ENCODE measurements at places on chromosomes 4 and X.

- DNase-seq: no peak
Measured at GRCh38 chr4:182923796-182924340, 6.7 kb upstream of the DCTD start.

DNA sequence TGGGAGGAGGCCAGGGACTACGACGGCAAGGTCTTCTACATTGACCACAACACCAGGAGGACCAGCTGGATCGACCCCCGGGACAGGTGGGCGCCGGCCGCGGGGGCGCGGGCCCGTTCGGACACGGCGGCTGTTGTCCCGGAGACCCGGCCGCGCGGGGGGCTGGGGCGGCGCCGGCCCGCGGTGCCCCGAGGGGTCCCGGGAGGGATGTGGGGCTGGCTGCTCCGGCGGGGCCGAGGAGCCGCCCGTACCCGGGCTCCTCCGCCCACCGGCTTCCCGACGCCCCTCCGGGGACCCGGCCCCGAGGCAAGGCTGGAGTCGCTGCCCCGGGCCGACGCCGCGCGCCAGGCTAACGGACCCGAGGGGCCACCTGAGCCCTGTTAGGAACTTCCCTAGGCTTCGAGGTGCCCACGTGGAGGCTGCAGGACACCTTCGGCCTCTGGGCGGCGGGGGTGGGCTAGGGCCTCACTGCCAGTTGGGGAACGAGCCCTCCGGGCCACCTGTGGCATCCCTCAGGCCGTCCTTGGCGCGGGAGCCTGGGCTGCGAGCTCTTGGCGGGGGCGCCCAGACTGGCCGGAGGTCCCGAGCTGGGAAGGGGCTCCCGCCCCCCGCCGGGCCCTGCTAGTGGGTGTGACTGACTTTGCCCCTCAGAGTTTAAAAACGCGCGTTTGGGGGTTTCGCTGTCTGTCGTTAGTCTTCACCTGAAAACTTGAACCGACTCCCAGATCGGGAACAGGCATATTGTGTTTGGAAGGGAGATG, 660 bp downstream of the WWC2 start:
- no peak for DNase-seq

- no peak for DNase-seq
Measured at GRCh38 chr4:120085705-120086104, 19.1 kb upstream of the MAD2L1 start.

GRCh38 chrX:80312448-80312847, 107.8 kb upstream of the TENT5D start:
- no peak for DNase-seq

DNA sequence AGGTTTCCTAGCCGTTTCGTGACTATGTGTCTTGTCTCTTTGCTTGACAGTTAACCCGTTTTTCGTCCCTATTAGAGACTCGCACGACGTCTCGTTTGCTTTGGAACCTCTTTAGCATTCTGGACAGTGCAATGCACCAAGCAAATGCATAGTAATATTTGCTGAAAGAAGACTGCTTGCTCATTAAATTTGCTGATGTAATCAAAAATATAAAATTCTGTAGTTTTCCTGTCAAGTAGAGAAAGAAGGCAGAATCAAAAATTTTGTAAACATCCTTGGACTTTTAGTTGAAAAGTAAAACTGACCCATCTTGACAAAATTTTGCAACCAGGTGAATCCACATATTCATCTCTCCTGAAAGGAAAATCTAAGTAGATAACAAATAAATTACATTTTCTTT, 106.9 kb upstream of the RAPGEF2 start:
- DNase-seq: no peak

DNA sequence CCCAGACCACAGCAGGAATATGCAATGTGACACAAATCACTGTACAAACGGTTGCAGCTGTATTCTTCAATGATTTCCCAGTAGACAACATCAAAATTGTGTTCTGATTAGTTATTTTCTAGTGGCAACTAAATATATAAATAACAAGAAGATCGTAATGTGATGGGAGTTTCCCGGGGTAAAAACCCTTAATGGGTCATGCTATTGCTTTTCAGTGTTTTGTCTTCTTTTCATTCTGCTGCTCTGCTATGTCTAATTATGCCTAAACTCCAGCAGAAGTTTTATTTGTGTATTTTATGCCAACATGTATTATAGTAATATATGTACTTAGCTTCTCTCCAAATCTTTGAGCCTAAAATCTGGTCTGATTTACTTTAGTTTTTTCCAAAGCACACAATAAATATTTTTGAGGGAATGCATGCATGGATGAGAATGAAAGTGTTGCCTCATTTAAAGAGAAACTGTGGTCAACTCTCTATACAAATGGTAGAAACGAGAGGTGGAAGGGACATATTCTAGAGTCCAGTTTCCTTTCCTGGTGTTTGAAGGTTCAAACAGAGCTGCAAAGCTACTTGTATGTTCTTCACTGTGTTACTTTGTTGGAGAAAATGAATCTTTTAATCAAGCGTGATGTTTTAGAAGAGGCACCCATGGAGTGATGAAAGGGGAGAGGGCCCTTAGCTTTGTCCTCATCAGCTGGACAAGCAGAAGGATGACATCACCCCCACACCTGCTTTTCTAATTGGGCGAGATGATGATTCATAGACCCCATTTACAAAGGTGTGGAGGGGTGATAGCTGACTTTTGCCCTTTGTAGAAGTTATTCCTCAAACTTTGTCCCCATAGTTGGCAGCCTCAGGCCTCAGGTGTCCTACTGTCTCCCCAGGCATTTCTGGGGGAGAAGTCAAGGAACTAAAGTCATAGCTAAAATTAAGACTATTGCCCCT, 129.7 kb downstream of the FRAS1 start:
- no peak for DNase-seq

DNA sequence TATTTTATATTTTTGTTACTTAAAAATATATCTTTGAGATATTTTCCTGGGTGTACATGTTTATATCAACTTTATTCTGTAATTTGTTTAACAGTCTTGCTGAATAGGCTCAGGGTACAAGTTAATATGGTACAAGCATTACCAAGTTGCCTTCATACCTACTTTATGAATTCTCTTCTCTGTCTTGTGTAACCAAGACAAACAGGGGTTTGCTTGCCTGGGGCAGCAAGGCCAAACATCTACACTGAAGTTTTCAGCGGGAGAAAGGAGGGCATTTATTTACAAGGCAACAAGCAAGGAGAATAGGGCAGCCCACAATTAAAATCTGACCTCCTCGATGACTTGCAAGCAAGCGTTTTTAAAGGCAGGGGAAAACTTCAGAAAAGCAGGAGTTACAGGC, 24.2 kb downstream of the PPP4R3C start:
- DNase-seq: no peak

- no peak for DNase-seq
Measured at GRCh38 chr4:70533211-70533610, 14.8 kb downstream of the AMTN start.

DNA sequence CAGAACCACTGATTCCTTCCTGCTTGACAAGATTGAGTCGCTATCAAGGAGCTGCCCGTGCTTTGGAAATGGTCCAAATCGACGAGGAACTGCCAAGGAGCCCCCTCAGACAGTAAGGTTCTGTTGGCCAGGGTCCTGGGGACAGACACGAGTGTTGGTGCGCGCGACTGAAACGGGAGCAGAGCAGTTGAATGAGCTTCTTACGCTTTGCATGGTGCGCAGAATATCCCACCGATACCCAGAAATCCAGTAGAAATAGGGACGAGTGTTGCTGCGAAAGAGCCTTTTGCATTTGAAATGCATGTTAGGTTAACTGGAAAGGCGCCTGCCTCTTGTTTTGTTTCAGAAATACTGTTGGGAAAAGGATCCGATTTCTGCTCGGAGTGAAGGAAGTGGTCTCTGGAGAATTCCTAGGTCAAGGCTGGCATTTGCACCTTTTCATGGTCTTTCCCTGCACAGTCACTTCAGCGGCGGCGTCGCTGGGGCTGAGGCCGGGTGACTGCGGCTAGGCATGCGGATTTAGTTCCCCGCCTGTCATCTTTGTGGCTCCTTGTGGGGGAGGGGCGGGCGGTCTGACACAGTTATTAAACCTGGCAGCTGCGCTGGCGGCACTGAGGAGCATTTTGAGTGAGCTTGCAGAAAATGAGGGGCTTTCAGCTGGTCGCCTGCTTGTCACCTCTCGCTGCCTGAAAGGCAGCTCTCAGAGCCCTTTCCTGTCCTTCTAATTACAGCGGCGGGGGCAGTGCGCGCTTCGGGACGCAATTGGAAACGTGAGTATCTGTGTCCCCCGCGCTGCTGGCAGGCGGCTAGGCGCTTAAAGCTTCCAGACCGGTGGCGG, 51.5 kb upstream of the TRIM2 start:
- DNase-seq: peak; percentile 65

- DNase-seq: no peak
Measured at GRCh38 chrX:72126048-72126415, 5.7 kb downstream of the RTL5 start.

- DNase-seq: no peak
Measured at GRCh38 chr4:5827108-5828004, 65.5 kb downstream of the CRMP1 start.

DNA sequence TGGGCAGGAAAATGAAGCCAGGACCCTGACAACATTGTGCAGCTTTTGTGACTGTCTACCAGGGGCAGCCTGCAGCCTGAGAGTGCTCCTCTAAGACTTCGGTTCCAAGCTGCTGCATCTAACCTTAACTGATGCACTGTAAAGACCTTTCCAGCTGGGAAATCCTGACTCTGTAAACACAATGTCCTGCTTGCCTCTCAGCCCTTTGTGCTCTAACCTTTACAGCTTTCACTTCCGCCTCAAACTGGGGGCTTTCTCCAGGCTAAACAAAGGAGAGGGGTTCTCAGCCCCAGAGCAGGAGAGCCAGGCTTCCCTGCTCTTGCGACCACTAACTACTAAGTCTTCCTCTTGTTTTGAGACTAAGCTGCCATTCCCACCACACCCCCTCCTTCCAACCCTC, 19.3 kb upstream of the RASL11B start:
- no peak for DNase-seq

DNA sequence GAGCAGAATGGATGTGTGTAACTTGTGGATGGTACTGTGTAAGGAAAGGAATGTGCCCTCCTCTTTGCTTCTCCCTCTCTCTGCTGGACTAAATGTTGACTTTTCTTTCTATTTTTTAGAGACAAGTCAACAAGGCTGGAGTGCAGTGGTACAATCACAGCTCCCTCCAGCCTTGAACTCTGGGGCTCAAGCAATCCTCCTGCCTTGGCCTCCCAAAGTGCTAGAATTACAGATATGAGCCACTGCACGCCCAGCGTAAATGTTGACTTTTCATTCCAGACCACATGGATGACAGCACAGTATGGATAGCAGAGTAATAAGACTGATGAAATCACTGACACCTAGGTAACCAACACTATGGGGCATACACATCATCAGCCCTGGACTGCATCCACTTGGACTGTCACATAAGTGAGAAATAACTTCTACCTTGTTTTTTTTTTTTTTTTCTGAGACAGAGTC, 5.1 kb upstream of the RPS3A start:
- no peak for DNase-seq

- DNase-seq: no peak
Measured at GRCh38 chr4:157983300-157983699, 189.5 kb downstream of the GASK1B start.

GRCh38 chrX:119374736-119375135, 24.4 kb upstream of the SLC25A43 start:
- no peak for DNase-seq

DNA sequence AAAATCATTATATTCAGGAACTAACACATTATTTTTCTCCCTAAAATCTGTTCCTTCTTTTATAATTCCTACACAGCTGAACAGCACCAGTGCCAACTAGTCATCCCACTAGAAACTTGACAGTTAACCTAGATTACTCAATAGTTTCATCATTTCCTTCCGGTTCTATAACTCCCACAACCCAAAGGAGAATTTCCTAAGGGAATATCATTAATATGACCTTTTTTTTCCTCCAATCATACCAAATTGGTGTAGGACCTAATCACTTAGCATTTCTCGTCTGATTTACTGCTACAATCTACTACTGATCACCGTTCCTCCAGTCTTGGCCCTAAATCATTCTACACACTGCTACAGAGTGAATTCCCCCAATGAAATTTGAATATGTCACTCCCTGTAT, 45.9 kb downstream of the WDFY3 start:
- no peak for DNase-seq

GRCh38 chrX:33109858-33110257, 101.5 kb downstream of the DMD start:
- no peak for DNase-seq

DNA sequence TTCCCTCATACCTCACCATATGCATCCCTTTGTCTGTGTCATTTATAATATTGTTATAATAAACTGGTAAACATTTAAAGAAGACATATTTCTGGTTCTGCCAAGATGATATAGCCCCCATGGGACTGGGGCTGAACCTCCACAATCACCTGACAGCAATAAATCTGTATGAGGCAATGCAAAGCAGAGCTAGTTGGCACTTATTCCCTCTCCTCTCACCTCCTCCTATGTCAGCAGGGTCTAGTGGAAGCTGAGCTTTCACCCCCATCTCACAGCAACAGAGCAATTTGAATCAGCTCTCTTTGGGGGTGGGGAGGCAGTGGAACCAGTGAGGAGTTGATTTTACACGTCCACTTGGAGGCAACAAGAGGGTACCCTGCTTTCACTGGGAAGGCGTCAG, 206.9 kb downstream of the AR start:
- DNase-seq: no peak

GRCh38 chr4:98481167-98481566, 177.2 kb downstream of the TSPAN5 start:
- DNase-seq: no peak

DNA sequence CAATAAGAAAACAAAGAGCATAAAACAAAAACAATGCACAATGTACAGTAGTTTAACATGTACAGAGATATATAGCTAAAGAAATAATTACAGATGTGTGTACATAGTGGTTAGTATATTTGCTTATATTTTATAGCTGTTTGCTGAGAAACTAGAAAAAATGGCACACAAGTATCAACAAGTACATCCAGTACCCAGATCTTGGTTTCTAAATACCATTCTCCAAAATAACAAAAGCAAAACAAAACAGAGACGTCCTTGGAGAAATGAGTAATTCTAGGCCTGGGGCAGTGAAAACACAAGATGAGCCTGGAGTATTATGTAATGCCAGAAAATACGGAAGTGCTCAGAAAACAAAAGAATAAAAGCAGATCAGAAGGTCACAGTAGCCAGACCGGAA, 189.6 kb downstream of the TMEM47 start:
- no peak for DNase-seq

GRCh38 chr4:86942185-86942666, 7.4 kb downstream of the AFF1 start:
- DNase-seq: no peak

DNA sequence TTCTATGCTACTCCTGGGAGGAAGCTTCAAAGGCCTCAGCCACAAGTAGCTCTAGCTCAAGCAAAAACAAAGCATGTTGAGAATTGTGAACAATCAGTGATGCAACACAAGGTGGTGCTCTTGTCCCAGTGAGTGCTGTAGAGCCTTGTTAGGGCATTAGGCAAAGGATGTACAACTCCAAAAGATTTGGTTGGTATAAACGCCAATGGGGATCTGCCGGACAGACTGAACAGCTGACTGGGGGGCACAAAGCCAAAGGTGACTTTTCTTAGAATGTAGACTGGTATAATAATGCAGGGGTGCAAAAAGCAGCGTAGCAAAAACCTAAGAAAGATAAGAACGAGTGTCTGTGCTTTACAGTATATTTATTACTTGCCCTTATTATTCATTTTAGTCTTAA, 62.6 kb upstream of the ALB start:
- DNase-seq: peak; percentile 44

Measured in NCI-H1105 (cell line).